ENCODE measurements at places on chromosomes 3 and 15.

DNA sequence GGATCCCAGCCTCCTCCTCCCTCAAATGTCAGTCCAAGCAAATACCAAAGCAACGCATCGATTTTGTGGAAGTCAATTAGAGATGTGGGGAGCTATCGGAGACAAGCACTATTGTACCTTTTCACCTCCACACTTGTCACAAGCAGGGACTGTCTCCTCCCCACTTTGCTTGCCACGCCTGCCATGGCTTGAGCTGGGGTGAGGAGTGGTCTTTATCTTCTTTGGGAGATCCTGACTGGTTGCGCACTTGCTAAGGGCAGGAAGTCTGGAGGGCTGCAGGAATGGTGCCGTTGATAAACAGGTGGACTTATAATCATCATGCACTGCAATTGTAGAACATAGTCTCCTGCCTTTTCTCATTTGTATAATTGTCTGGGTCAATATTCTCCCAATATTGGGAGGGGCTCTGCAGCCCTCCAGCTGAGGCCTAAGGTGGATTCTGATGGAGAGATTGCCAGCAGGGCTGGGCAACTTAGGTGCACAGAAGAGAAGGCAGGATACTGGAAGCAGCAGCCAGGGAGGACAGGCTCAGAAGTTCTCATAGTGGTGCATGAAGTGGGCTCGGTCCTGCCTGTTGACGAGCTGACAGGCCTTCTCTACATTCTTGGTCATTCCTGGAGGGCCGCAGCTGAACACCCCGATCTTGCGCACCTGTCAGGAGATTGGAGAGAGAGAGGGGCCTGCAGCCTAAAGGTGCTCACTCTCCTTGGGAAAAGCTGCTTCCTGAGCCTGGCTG is 20.2 kb downstream of the DUOX2 start:
- DNase-seq, result no peak

GRCh38 chr15:76065245-76065644 is 5.5 kb downstream of the TMEM266 start:
- DNase-seq, result no peak

- DNase-seq, result no peak
Observed at GRCh38 chr15:34650177-34650576, 66.7 kb upstream of the GOLGA8B start.

GRCh38 chr15:33330931-33331330 is 20.2 kb downstream of the RYR3 start:
- DNase-seq, result no peak

GRCh38 chr15:73655724-73656123 is 22.5 kb upstream of the NPTN start:
- DNase-seq, result no peak

GRCh38 chr3:61353382-61353781 is 102.1 kb upstream of the FHIT start:
- no peak for DNase-seq

DNA sequence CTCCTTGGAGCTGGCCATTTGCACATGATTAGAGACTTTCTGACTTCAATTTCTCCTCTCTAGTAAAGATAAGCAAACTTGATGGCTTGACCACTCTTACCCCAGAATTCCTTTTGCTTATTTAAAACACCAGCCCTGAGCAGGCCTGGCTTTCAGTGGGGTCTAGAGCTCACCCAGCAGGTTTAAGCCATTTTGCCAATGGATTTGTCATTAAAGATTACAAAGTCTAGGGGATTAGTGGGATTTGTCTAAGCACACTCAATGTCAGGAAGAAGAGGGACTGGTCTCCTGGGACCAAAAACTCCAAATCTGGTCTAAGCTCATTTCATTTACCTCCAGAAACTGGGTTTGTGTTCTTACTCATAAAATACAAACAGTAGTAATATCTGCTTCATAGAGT is 57.3 kb upstream of the SNTN start:
- no peak for DNase-seq

GRCh38 chr3:29339016-29339833 is 58.4 kb downstream of the RBMS3 start:
- no peak for DNase-seq

- DNase-seq, result no peak
Observed at GRCh38 chr3:42892807-42893206, 13.1 kb upstream of the ZNF662 start.

- DNase-seq, result no peak
Observed at GRCh38 chr15:22888120-22888859, 49.8 kb downstream of the NIPA2 start.

GRCh38 chr3:126917232-126917804 is 65.6 kb upstream of the PLXNA1 start:
- DNase-seq, result no peak

DNA sequence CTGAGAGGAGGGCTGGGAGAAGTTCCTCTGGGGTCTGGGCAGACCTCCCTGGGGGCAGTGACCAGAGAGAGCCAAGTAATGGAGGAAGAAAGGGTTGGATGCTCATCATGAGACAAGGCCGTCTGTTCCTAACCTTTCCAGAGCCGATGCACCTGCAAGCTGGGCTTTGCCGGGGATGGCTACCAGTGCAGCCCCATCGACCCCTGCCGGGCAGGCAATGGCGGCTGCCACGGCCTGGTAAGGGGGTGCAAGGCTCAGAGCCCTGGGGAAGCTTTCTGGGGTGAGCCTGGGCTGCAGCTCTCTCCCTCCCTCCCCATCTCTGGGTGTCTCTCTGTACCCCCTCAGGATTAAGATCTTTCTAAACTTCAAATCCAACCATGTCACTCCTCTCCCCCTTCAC is 16.4 kb downstream of the STAB1 start:
- DNase-seq, result no peak

All from cerebellar nuclear complex (tissue), 1 donor.